Naive B cell (primary cell): ENCODE measurements at places on chromosomes 4 and X. TPM values are rescaled to one million over a fixed set of nuclear protein-coding genes. Genes with fewer than 3 reads are reported as not detected.

DNA sequence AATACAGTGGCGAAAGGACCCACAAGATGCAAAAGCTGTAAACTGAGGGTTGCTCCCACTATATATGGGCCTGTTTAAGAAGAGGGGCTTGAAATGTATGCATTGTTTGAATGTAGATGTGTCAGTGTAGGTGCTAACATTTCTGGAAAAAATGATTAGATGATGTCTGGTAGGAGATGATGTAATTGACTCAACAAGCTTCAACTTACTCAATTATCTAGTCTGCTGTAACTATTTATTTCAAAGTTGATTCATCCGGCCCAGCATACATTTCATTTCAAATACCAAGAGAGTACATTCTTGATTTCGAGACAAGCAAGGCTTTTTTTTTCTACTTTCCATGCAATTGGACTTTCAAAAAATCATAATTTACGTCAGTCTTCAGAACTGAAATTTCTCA, 9.3 kb upstream of the ENAM start:
- DNase-seq: no peak
- H3K27ac ChIP-seq: no peak overlapping the region
- H3K4me3 ChIP-seq: no peak overlapping the region
- H3K4me1 ChIP-seq: peaks cover 15% of the 10 kb centered on the region
- no peaks in the 10 kb centered on the region for H3K36me3 ChIP-seq

DNA sequence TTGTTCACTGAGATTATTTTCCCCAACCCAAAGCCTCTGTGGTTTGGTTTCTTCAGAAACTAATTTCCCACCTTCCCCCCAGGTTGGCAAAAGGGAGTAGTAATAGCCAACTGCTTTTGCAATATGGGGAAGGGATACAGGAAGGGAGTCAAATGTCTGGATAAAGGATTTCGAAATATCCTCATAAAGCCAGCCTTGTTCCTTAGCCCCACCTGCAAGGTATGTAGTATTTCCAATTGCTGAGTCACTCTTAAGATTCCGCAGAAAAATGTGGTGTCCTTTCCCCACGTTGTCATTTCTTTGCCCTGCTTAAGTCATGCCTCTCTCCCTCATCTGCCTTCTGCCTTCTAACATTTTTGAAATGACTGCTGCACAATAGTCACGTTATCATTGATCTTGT, 138.8 kb upstream of the DCAF8L1 start:
- DNase-seq: no peak
- H3K4me3 ChIP-seq: no peak overlapping the region
- no peaks in the 10 kb centered on the region for H3K36me3 ChIP-seq
- no peaks in the 10 kb centered on the region for H3K27me3 ChIP-seq
- H3K4me1 ChIP-seq: no peaks in the 10 kb centered on the region

GRCh38 chrX:82765811-82766210, 742.3 kb upstream of the POU3F4 start:
- H3K4me1 ChIP-seq: no peaks in the 10 kb centered on the region
- H3K27ac ChIP-seq: no peak overlapping the region
- no peak overlapping the region for H3K4me3 ChIP-seq
- no peaks in the 10 kb centered on the region for H3K27me3 ChIP-seq
- DNase-seq: no peak
- peaks cover 7% of the 10 kb centered on the region for H3K36me3 ChIP-seq

DNA sequence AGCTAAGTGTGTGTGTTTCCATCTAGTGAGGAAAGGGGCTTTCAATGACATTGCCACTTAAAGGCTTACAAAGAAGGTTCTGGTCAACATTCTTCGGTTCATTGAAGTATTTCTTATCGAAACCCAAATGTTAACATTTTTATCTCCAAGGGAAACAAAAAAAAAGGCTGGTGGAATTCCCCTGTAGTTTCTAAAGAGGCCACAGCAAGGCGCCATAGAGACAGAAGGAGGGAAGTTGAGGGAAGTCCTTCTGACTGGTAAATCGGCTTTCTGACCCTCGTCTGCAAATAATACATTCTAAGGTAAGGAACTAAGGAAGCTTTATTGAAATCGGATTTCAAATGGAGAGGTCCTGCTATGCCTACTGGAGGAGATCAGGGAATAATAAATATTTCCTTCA, 1.7 kb upstream of the ZFP42 start:
- no peaks in the 10 kb centered on the region for H3K4me1 ChIP-seq
- peaks cover 18% of the 10 kb centered on the region for H3K27me3 ChIP-seq
- H3K36me3 ChIP-seq: no peaks in the 10 kb centered on the region
- no peak for DNase-seq
- H3K27ac ChIP-seq: no peak overlapping the region
- no peak overlapping the region for H3K4me3 ChIP-seq

GRCh38 chr4:105345358-105345757, 128.5 kb downstream of the PPA2 start:
- H3K27me3 ChIP-seq: no peaks in the 10 kb centered on the region
- H3K4me1 ChIP-seq: no peaks in the 10 kb centered on the region
- no peaks in the 10 kb centered on the region for H3K36me3 ChIP-seq

Gene SYTL5
- not detected for polyA plus RNA-seq

Gene MTMR8
- 1.7 TPM for polyA plus RNA-seq

DNA sequence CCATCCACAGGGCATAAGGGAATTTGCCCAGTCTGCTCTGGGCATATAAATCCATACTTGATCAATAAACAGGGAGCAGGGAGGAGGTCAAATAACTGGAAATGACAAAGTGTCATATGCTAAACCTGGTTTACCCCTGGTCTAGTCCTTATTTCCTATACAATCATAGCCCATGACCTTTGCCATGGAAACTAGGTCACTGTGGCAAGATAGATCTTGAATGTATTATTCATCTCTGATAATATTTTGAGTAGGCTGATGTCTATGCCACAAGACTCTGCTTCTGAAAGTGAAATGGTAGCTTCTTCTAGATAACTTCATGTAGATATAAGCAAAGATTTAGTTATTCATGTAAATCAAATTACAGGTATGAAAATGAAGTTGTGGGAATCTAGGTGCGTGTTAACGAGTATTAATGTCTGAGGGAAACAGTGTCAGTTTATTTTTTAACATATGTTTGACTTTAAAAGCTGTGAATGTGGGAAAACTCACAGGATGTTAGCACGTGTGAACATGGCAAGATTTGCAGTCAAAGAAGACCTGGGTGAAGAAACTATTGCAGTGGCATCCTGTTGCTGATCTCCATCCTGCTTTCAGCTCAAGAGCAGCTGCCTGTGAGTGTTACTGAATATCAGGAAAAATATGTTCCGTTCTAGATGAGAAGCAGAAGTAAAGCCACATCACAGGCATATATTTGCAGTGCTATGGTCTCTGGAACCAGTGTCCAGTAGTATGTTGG, 81.8 kb upstream of the NDP start:
- H3K27ac ChIP-seq: no peak overlapping the region
- DNase-seq: no peak

DNA sequence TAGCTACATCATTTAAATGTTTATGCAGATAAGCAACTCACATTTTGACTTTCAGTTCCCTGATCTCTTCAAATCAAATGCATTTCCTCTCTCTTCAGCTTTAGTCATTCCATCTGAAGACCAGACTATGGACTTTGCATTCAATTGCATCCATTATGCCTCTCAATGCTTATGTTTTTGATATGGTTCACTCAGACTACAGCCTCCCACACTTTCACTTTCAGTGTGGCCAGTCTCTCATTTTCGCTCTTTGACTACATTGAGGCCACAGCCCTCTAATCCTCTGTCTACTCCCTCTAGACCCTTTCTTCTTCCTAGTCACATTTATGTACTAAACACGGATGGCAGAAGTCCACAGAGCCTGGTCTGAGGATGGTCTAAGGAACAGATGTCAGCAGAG, 24.5 kb upstream of the VEGFC start:
- no peak overlapping the region for H3K4me3 ChIP-seq
- H3K36me3 ChIP-seq: no peaks in the 10 kb centered on the region
- H3K4me1 ChIP-seq: peaks cover 4% of the 10 kb centered on the region
- no peak for DNase-seq

DNA sequence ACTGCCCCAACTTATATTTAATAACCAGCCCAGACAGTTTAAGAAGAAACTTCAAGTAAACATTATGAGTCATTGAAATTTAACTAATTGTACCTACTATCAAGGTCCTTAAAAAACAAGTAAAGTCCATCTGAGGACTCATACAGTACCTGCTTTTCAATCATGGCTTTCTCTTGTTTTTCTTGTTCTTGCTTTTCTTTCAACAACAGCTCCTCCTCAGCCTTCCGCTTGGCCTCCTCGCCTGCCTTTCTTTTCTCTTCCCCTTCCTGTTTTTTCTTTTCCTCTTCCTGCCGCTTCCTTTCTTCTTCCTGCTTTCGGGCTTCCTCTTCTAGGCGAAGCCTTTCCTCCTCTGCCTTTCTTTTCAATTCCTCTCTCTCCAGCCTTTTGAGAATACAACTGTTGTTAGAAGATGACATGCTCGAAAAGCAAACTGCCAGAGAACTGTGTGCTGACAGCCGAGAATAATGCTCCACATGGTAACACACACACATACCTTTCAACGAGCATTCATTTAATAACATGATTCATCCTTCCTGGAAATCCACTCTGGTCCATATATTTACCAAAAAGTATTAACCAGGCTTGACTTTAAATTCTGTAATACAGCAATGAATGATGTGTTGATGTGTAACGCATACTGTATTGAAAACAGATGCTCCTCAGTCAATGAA, 25.2 kb upstream of the BCLAF3 start:
- no peaks in the 10 kb centered on the region for H3K27me3 ChIP-seq
- H3K27ac ChIP-seq: no peak overlapping the region
- H3K36me3 ChIP-seq: peaks cover 38% of the 10 kb centered on the region

- H3K4me3 ChIP-seq: no peak overlapping the region
- no peak for DNase-seq
- no peak overlapping the region for H3K27ac ChIP-seq
Observed at GRCh38 chr4:46386570-46386969, 3.4 kb downstream of the GABRA2 start.

Gene HEPH
- not detected for polyA plus RNA-seq

Gene NRK
- not detected for polyA plus RNA-seq

Gene DCAF8L2
- polyA plus RNA-seq: not detected

DNA sequence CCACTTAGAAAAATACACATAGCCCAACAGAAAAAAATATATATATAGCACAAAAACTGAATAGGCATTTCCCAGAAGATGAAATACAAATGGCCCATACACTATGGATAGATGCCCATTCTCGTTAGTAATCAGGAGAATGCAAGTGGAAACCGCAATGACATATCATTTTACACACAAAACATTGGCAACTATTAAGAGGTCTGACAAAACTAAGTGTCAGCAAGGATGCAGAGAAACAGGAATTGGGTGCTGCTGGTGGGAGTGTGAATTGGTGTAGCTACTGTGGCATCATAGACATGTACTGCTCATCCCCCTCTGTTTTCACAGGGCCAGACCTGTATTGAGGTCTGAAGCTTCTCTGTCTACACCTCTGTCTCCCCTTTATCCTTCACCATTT, 320.0 kb downstream of the IDS start:
- H3K36me3 ChIP-seq: no peaks in the 10 kb centered on the region
- H3K4me1 ChIP-seq: no peaks in the 10 kb centered on the region
- no peak for DNase-seq
- no peak overlapping the region for H3K27ac ChIP-seq
- H3K27me3 ChIP-seq: no peaks in the 10 kb centered on the region
- no peak overlapping the region for H3K4me3 ChIP-seq

GRCh38 chr4:135411251-135411650, 1209.7 kb upstream of the PABPC4L start:
- no peaks in the 10 kb centered on the region for H3K36me3 ChIP-seq
- no peak overlapping the region for H3K4me3 ChIP-seq
- DNase-seq: no peak
- H3K27me3 ChIP-seq: no peaks in the 10 kb centered on the region

DNA sequence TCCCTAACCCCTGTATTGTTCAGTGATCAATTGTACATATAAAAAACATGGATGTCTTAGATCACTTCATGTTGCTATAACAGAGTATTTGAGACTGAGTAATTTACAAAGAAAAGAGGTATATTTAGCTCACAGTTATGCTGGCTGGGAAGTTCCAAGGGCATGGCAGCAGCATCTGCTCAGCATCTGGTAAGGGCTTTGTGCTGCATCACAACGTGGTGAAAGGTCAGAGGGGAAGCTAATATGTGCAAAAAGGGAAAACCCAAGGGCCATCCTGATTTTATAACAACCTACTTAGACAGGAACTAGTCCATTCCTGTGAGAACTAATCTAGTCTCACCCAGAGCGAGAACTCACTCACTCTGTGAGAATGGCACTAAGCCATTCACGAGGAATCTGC, 128.2 kb upstream of the OTUD4 start:
- H3K36me3 ChIP-seq: no peaks in the 10 kb centered on the region
- no peaks in the 10 kb centered on the region for H3K27me3 ChIP-seq
- no peak overlapping the region for H3K4me3 ChIP-seq
- no peak overlapping the region for H3K27ac ChIP-seq

GRCh38 chr4:18513861-18514260, 492.3 kb upstream of the LCORL start:
- no peak overlapping the region for H3K4me3 ChIP-seq
- no peaks in the 10 kb centered on the region for H3K4me1 ChIP-seq
- no peaks in the 10 kb centered on the region for H3K27me3 ChIP-seq
- no peaks in the 10 kb centered on the region for H3K36me3 ChIP-seq
- no peak for DNase-seq
- no peak overlapping the region for H3K27ac ChIP-seq

DNA sequence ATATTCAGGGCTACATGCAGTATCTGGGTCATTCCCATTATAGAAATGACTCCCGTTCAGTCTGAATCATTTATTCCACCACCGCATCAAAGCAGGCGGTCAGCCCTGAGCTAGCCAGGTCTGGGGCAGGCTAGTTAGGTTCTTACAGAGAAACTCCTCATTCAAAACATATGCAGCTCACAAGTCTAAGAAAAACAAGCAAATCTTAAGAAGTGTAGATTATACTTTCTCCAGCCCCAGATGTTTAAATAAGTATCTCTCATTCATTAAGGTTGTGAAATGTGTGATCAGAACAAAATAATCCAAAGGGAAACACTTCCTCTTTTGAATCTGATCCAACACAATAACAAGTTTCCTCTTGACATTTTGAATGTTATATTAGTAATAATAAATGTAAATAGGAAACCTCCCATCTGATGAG, 441.9 kb downstream of the INPP4B start:
- peaks cover 4% of the 10 kb centered on the region for H3K4me1 ChIP-seq
- H3K27me3 ChIP-seq: peaks cover 4% of the 10 kb centered on the region
- H3K27ac ChIP-seq: no peak overlapping the region
- no peak for DNase-seq

GRCh38 chr4:7861440-7861881, 78.2 kb downstream of the AFAP1 start:
- no peak overlapping the region for H3K4me3 ChIP-seq
- H3K27me3 ChIP-seq: peaks cover 38% of the 10 kb centered on the region
- no peak overlapping the region for H3K27ac ChIP-seq
- DNase-seq: no peak

Gene ARX
- polyA plus RNA-seq: not detected
